ENCODE measurements at places on chromosomes 5 and 9.

DNA sequence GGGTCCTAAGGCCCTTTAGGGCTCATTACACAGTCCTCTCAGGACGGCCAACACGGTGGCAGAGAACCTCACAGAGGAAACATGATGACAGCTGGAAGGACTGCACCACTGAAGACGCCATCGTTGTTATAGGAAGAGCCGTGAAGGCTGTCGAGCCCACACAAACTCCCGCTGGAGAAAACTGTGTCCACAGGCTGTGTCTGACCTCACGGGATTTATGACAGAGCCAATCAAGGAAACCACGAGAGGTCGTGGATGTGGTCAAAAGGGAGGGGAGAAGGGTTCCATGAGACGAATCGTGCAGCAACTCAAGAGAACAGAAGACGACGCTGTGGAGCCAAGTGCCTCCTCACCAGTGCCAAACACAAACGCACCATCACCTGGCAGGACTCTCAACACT, 12.2 kb downstream of the QSOX2 start:
- DNase-seq: no peak

GRCh38 chr5:147882586-147883313, 4.2 kb downstream of the SCGB3A2 start:
- DNase-seq: no peak

DNA sequence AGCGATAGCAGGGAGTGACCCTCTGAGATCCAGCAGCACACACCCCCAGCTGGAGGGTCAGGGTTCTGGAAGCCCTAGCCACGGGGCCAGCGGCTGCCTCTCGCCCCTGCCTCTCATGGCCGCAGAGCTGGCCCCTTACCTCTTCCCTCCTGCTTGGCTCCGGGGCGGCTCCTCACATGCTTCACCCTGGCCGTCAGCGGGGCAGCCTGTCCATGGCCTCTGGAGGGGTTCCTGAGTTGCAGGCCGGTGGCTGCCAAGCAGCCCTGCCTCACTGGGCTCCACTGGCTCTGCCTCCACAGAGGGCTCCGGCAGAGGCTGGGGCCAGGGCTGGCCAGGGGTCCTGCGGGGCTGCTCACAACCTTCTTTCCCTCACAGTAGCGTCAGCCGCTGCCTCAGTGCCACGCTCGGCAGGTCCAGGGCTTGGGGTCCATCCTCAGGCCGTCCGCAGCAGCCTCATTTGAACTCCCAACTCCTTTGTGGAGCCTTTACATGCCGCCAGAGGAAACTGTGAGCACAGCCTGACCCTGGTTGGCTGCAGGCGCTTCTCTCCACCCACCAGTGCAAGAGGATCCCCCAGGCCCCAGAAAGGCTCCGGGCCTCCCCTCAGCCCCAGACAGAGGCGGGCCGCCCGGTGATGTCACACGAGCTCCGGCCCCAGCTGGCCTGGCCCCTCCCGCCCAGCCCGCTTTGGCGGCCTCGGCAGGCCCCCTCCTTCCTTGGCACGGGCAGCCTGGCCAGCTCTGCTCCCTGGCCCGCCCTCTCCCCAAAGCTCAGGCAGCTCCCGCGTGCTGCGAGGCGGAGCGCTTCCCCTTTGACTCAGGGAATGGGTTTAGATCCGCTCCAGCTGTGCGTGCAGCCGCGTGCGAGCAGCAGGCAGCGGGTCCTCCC, at the start of gene ANGPTL2:
Gene ANGPTL2 (minus strand): TSS at position 460 of the 888 bp plus-strand sequence. CDS start 13,904 bp downstream, outside the sequence.
- DNase-seq: peak; percentile 4

- peak; percentile 5 for DNase-seq
These were observed 442 bp downstream of the NEURL1B start for GRCh38 chr5:172641359-172642050.

- DNase-seq: no peak
These were observed 24.6 kb upstream of the BARX1 start for GRCh38 chr9:93979721-93980120.

DNA sequence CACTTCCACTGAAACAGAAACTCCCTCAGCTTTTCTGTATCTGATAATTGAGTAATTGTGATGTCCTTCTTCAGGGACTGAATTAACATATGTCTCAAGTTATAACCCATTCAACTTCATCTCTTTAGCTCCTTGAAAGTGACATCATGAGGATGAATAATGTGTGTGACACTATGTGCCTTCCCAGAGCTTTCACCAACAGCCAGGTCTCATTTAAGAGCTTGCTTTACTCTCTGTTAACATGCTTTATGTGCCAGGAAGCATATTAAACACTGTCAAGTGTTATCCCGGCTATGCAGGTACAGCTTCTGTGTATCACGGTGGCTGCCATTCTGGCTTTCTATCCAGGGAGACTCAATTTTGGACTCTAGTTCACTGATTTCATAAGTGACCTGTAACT, 799.9 kb downstream of the CDH12 start:
- no peak for DNase-seq

DNA sequence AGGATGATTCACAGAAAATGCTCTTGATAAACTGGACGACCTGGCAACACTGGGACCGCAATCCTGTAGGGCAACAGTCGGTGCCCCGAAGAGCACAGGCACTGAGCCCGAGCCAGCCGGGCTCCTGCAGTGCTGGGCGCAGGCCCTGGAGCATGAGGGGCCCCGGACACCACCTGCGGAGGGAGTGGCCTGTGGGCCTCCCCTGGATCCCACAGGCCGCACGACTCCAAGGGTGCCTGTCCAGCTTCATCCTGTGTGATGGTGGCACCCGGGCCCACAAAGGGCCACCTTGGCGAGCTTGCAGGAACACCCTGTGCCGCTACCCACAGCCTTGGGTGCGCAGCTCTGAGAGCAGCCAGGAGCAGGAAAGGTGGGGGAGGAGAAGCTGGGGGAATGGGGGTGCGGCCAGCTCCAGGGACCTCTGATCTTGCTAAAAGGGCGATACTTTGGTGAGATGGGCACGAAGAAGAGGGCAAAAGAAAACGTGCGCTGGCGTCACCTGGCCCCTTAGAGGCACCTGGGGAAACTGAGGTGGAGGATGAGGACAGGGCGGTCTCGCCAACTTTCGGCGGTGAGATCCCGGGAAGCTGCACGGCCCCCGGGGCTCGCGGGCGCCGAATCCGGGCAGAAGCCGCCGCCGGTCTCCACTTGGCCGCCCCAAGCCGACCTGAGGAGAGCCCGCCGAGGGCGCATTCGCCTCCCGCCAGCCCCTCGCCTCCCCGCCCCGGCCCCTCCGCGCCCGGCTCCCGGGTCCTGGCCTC, 722 bp downstream of the TBC1D9B start:
- DNase-seq: peak; percentile 19

GRCh38 chr9:96413302-96414221, 4.6 kb downstream of the ZNF367 start:
- no peak for DNase-seq

GRCh38 chr5:961002-961710, 47.4 kb upstream of the NKD2 start:
- DNase-seq: no peak

- DNase-seq: no peak
These were observed 43.8 kb downstream of the GCNT1 start for GRCh38 chr9:76502746-76503145.

DNA sequence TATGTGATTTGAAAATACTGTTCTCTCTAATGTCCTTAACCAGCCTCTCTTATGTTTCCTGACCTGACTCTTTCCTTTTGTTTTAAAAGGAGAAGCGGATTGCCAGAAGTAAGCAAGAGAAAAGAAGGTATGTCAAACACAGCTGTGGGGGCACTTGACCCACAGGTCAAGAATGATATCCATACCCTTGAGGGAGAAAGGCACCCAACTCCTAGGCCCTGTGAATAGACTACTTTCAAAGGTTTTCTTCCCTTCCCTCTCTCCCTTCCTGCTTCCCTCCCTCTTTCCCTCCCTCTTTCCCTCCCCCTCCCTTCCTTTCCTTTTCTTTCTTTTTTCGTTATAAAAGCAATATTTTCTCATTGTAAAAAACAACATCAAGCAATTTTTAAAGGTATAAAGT, 306.8 kb downstream of the TRPM3 start:
- no peak for DNase-seq

GRCh38 chr5:35354751-35355150, 124.5 kb upstream of the PRLR start:
- no peak for DNase-seq

DNA sequence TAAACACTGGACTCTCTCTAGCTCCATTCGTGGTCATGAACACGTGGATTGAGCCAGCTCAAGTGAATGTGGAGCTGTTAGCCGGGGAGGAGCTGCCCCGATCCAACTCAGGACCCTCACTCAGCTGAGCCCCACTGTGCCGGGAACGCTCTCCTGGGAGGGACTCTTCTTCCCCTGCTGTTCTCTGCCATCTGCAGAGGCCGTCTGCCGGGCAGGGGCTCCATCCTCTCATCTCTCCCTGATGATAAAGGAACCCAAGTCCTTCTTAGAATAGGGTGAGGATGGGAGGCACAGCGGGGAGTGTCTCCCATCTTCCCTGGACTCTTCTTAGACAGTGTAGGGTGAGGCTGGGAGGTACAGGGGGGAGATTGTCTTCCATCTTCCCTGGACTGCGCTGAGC, 120.5 kb upstream of the IRX4 start:
- no peak for DNase-seq

- no peak for DNase-seq
These were observed 21.7 kb downstream of the ALG2 start for GRCh38 chr9:99199938-99200539.

DNA sequence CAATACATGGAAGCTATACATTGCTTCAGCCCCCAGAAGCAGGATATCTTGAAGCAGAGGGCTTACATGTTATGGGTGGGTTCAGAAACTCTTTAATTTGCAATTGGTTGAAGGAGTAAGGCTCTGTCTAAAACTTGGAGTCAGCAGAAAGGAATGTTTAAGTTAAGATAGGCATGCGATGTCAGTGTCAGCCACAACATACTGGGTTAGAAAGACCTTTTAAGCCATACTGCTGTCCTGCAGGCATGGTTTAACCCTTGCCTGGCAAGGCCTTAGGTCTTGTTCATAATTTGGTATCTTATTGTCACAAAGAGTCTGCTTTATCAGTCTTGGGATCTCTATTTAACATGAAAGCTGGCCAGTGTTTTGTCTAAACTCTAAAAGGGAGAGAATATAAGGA, 1619.6 kb upstream of the WWC1 start:
- DNase-seq: no peak

- no peak for DNase-seq
These were observed 75.1 kb downstream of the ALDH7A1 start for GRCh38 chr5:126519637-126520592.

DNA sequence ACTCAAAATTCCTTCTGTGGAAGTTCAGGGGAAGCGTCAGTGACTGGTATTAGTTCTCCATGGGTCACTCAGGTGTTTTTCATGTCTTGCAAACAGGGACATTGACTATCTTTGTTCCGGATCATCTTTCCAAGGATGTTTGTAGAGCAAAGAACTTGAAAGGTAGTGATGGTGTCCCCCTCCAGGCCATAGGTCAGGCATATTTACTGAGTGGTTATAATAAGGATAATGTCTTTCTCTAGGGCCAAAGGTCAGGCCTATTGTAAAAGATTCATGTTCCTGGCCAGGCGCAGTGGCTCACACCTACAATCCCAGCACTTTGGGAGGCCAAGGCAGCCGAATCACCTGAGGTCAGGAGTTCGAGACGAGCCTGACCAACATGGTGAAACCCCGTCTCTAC, 614.8 kb downstream of the KIF4B start:
- no peak for DNase-seq

DNA sequence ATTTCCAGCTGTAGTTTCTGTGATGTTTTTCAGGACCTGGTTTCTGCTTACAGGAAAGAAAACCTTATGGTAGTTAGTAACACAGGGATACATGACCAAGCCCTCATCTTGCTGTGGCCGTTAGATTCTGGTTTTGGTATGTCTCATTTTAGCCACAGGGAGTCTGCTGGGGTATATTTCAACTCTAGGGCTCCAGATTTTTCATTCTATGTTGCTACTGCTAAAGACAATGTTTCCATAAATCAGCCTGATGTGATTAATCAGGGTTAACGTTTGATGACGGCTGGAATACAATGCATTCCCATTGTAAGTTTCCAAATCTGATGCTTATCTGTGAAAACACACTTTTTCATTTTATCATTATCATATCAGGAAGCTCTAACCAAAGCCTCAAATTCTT, 48.2 kb downstream of the P4HA2 start:
- no peak for DNase-seq

GRCh38 chr5:128228521-128228920, 145.0 kb downstream of the SLC12A2 start:
- no peak for DNase-seq

DNA sequence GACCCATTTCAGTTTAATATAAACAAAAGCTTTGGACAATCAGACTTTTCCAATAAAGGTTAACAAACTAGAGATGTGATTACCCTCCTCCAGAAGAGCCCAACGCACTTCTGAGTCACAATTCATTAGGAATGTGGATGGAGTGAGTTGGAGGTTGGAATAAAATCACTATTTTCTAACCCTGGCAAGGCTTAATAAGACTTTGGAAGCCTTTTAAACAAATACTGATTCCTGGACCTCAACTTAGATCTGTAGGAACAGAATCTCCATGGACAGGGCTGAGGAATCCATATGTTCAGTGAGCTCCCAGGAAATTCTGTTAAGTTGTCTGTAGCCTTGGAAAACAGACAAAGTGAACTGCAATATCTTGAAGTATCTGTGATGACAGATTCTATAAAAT, 233.5 kb upstream of the ELL2 start:
- DNase-seq: no peak

DNA sequence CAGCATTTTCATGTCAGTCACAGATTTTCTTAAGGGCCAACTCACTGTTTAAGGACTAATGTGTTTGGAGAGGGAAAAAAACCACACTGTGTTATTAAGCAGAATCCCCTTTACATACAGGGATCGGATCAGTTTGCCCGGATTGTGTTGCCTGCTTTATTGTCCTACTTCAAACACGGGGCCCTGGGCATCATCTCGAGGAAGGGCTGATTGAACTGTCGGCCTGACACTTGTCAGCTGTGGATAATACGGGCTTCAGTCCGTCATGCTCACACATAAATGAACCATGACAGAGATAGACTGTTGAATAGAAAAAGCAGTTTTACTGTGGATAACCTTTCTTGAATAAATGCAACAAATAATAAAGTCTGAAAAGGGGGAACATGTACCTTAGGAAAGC, 325.0 kb downstream of the ZSWIM6 start:
- no peak for DNase-seq

DNA sequence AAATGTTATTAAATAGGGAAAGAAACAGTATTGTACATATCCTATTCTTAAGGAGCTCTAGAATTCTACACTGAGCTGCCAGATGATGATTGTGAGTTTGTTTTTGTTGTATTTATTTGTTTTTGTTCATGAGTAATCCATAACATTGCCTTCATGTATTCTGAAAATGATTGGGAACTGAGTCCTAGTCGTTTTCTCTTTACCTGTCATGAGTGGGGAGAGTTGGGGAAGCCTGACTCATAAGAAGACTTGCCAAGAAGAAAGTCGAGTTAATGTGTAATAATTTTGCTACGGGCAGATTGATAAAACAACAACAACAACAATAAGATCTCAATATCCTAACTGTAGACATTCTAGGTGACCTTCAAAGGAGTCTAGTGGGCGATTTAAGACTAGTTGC, 103.8 kb downstream of the ANKRD55 start:
- no peak for DNase-seq

All from activated T-cell treated with anti-CD3 and anti-CD28 coated beads for 48 hours (primary cell).